ENCODE measurements at places on chromosomes 3 and 15.

GRCh38 chr3:72408983-72409779 lies 439.1 kb downstream of the SHQ1 start:
- DNase-seq: no peak

DNA sequence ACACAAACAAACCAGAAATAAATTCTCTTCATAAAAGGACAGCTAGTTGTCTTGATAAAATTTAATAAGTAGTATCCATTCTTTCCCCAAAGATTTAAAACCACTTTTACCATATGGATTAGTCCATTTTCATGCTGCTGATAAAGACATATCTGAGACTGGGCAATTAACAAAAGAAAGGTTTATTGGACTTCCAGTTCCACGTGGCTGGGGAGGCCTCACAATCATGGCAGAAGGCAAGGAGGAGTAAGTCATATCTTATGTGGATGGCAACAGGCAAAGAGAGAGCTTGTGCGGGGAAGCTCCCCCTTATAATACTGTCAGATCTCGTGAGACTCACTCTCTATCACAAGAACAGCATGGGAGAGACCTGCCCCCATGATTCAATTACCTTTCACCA lies 38.7 kb downstream of the C2CD4B start:
- DNase-seq: no peak

DNA sequence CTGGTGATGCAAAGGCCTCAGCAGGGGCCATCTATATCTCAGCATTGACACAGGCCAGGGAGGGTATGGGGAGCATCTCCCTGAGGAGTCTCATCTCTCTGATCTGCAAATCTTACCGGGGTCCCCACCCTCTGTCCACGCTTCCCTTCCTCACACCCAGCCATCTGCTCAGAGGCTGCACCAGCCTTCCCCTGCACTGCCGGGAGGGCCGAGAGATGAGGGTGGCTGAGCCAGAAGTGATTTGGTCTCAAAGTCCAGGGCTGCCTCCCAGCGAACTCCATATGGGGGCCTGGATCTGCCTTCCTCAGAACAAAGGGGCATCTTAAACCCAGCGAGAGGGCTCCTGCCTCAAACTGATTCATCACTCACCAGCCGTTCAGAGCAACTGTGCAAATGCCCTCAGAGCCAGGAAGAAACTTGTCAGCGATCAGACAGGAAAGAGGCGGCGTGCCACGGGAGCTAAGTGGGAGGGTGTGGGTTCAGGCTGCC lies 4.6 kb downstream of the IGDCC3 start:
- no peak for DNase-seq

DNA sequence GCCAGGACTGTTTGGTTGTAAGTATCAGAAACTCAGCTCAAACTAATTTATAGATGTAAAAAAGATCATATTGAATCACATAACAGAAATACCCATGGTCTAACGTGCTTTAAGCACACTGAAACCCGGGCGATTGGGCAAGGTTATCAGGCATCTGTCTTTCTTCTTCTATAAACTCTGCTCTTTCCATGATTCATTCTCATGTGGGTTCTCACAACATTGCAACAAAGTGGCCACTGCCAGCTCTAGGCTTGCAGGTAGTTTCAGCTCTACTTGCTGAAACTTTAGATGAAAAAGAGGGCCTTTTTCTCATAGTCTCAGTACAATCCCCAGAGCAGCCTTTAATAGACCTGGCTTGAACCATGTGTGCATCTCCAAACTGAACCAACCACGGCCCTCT lies 456.1 kb downstream of the MFSD1 start:
- no peak for DNase-seq

GRCh38 chr3:21752749-21753347 lies 1.8 kb upstream of the ZNF385D start:
- peak; percentile 5 for DNase-seq

Data from erythroblast (primary cell).